NCI-H1417 treated with DMSO at 0.1 percent for 48 hours (cell line): ENCODE measurements at places on chromosomes 5 and 9.

DNA sequence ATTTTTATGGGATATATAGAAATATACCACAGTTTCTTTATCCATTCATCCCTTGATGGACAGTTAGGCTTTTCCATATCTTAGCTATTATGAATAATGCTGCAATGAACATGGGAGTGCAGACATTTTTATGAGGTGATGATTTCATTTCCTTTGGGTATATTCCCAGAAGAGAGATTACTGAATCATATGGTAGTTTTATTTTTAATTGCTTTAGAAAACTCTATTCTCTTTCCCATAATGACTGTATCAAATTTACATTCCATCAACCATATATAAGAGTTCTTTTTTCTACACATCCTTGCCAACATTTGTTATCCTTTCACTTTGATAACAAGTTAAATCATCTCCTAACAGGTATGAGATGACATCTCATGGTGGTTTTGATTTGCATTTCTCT, 821.6 kb downstream of the TLE1 start:
- DNase-seq = no peak

- DNase-seq = no peak
Observed at GRCh38 chr5:67802766-67803165, 412.8 kb upstream of the PIK3R1 start.

GRCh38 chr5:97641081-97641480, 458.0 kb upstream of the RIOK2 start:
- DNase-seq = no peak

GRCh38 chr5:181133610-181134231, 2.8 kb upstream of the OR2V1 start:
- no peak for DNase-seq

GRCh38 chr9:123265833-123266232, 2.6 kb downstream of the STRBP start:
- no peak for DNase-seq

DNA sequence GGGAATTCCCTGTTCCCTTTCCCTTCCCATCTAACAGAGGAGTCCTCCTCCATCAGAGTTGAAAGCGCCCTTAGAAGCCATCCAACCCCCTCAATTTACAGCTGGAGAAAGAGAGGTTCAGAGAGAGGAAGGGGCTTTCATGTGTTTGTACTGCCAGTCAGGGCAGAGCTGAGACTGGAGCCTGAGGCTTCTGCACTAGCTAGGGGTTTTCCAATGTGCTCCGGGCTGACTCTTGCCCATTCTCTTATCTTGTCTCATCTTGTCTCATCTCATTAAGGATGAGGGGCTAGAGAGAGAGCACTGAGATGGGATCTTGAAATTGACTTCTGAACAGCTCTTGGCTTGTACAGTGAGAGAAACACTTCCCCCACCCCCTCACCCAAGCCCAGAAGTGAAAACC, 67.4 kb upstream of the SHB start:
- no peak for DNase-seq

GRCh38 chr5:130402906-130403305, 498.6 kb downstream of the CHSY3 start:
- no peak for DNase-seq

DNA sequence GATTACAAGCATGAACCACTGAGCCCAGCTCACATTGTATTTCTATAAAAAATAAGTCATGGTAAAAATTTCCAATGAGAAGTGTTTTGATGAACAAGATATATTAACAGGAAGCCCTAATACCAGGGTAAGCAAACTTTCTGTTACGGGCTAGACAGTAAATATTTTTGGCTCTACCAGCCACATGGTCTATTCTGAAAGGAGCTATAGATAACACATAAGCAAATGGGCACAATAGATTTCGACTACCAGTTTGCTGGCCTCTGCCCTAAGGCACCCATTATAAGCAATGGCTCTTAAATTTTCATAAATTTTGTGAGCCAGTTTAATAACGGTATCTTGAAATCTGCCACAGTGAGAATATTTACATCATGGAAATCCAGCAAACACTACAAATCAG, 8.1 kb downstream of the UBQLN1 start:
- no peak for DNase-seq

GRCh38 chr5:116358911-116359418, 215.7 kb downstream of the SEMA6A start:
- DNase-seq = no peak

GRCh38 chr9:135701959-135702721, at the start of gene KCNT1:
Gene KCNT1 (plus strand): TSS chr9:135702185. CDS start chr9:135702259, 74 bp downstream.
- DNase-seq = no peak

DNA sequence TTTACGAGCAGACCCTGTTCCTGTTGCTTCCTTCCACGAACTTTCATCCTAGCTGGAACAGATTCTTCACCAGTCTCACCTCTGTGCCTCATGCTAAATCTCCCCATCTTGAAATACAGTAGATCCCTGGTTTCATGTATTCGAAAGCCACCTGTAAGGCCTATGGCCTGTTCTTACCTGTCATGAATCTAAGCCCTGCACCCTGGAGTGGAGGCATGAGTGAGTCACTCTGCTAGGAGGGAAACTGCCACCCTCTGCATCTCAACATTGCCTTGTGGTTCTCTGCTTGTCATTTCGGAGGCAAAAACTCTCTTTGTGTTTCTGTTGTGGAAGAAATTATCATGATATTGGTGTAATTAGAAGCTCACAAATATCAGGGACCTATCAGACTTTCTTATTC, 320.0 kb downstream of the ENC1 start:
- no peak for DNase-seq

GRCh38 chr5:74290634-74291241, 349.8 kb downstream of the ENC1 start:
- no peak for DNase-seq

- DNase-seq = no peak
Observed at GRCh38 chr9:15222313-15222712, 84.7 kb downstream of the TTC39B start.

GRCh38 chr5:94240596-94240992, 377.8 kb downstream of the KIAA0825 start:
- DNase-seq = no peak

GRCh38 chr5:96481009-96481786, 48.1 kb upstream of the PCSK1 start:
- DNase-seq = no peak

DNA sequence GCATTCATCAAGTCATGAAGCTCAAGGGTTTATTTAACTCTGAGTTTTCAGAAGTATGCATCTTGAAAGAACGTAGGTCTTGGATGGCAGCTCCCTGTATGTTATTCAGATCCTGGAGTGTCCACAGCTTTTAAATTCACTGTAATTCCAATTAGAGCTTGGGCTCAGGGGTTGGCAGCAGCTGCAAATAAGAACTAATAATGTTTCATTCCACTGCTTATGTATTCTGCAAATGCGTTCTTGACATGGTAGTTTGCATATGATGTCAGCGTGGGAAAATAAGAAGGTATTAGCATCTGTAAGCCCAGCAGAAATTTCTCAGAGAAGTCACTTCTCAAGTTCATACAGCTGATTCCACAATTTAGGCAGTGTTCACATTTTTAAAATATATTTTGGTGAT, 58.4 kb downstream of the RORB start:
- DNase-seq = no peak

GRCh38 chr9:23821375-23822181, 4.5 kb downstream of the ELAVL2 start:
- no peak for DNase-seq

DNA sequence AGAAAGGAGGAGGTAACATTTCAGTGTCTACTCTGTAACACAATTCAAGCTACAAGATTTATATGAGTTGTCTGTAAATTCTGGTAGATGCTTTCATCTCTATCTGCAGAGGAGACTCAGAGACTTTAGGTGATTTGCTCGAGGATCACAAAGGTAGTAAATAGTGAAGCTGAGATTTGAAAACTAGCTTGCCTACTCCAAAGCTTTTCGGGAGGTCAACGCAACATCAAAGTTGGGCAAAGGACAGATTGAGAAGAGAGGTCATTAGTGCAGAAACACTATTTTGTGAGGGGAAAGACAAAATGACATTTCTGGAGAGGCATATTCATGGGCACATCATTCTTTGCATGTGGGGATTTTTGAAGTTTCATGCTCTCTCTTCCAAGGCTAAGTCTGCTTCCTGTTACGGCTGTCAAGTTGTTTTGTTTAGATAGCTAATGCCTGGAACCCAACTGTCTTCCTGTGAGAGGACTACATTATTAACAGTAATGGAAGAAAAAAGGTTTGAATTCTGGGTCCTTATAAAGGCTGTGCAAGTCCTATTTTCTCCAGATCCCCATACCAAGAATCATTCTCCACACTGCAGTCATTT, 413.5 kb upstream of the ZNF462 start:
- DNase-seq = no peak

- no peak for DNase-seq
Observed at GRCh38 chr5:6377582-6377904, 804 bp downstream of the MED10 start.

GRCh38 chr9:111456529-111456928, 27.7 kb downstream of the ECPAS start:
- DNase-seq = no peak
